Activated T-cell treated with anti-CD3 and anti-CD28 coated beads, Interleukin-2, amount 50 U/mL, for 4 hours (primary cell): ENCODE measurements at places on chromosomes 1 and 21. TPM values are rescaled to one million over a fixed set of nuclear protein-coding genes. Genes with fewer than 3 reads are reported as not detected.

The MSH4 gene
- total RNA-seq, result 0.45 TPM

The PRAMEF18 gene
- not detected for total RNA-seq

The ZNF672 gene
- 38.3 TPM for total RNA-seq

The RGS7 gene
- not detected for total RNA-seq

The BRINP3 gene
- total RNA-seq, result not detected

The CFAP141 gene
- not detected for total RNA-seq

The SELP gene
- 0.40 TPM for total RNA-seq

The AGO1 gene
- total RNA-seq, result 35.7 TPM

The LCE1C gene
- not detected for total RNA-seq

The FCRL2 gene
- total RNA-seq, result 0.05 TPM

The GJB5 gene
- not detected for total RNA-seq

The MRPS14 gene
- total RNA-seq, result 27.8 TPM

The BPNT1 gene
- 28.2 TPM for total RNA-seq

The SPRR3 gene
- not detected for total RNA-seq

The RHD gene
- not detected for total RNA-seq

The MX2 gene
- total RNA-seq, result 6.1 TPM

The TRIM46 gene
- total RNA-seq, result 3.5 TPM

The UBQLN4 gene
- 52.9 TPM for total RNA-seq

The NLRP3 gene
- 4.1 TPM for total RNA-seq

The CITED4 gene
- 3.5 TPM for total RNA-seq

The MCL1 gene
- 236 TPM for total RNA-seq

The TTC22 gene
- 2.8 TPM for total RNA-seq

The SAMD13 gene
- total RNA-seq, result 0.99 TPM

The TMEM82 gene
- not detected for total RNA-seq

The KCNA3 gene
- 27.4 TPM for total RNA-seq

The LIX1L gene
- total RNA-seq, result 41.9 TPM

The ZNF683 gene
- 0.30 TPM for total RNA-seq

The LRRC42 gene
- total RNA-seq, result 22.6 TPM

The CYP4A22 gene
- not detected for total RNA-seq

The C1orf94 gene
- total RNA-seq, result not detected

The LRRC53 gene
- total RNA-seq, result not detected

The C8B gene
- not detected for total RNA-seq
